ENCODE measurements at places on chromosomes 2 and 18.

DNA sequence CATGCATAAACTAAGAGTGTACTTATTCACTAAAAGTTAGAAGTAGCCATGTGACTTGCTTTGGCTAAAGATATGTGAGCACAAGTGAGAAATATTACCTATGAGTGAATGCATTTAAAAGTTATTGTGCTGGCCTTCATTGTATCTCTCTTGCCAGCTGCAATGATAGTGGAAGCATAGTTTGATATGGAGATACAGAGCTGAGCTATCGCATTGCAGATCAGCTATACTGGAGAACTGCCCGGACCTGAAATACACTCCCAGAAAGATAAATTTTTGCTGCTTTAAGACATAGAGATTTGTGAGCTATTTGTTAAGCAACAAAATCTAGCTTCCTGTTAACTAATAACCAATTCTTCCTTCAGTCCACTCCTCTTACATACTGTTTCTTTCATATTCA, 571.1 kb downstream of the CPS1 start:
- DNase-seq, result no peak

DNA sequence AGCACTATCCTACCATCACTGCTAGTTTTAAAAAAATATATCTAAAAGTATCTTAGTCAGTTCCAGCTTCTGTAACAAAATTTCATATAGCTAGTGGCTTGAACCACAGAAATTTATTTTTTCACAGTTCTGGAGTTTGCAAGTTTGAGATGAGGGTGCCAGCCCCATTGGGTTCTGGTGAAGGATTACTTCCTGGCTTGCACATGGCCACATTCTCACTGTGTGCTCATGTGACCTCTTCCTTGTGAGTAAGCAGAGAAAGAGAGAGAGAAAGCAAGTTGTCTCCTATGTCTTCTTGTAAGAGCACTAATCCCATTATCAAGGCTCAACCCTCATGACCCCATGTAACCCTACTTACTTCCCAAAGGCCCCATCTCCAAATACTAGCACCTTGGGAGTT, 158.9 kb downstream of the DOK6 start:
- DNase-seq, result no peak

GRCh38 chr2:232300894-232301387, 77.6 kb upstream of the ALPP start:
- no peak for DNase-seq

DNA sequence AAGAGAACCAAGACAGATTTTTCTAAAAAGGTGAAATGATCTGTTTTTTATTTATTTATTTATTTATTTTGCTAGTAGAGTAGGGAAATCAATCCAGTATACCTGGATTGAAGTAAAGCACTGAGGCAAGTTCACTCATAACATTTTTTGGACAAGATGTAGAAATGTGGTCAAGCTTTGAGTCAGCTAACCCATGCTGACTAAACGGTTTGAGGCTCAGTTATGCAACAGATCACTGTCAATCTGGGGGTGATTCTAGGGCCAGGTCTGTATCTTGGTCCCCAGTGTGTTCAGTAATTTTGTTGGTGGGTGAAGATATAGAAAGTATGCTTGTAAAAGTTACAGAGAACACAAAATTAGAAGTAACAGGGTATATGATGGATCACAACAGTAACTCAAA, 60.2 kb downstream of the RMDN2 start:
- no peak for DNase-seq

DNA sequence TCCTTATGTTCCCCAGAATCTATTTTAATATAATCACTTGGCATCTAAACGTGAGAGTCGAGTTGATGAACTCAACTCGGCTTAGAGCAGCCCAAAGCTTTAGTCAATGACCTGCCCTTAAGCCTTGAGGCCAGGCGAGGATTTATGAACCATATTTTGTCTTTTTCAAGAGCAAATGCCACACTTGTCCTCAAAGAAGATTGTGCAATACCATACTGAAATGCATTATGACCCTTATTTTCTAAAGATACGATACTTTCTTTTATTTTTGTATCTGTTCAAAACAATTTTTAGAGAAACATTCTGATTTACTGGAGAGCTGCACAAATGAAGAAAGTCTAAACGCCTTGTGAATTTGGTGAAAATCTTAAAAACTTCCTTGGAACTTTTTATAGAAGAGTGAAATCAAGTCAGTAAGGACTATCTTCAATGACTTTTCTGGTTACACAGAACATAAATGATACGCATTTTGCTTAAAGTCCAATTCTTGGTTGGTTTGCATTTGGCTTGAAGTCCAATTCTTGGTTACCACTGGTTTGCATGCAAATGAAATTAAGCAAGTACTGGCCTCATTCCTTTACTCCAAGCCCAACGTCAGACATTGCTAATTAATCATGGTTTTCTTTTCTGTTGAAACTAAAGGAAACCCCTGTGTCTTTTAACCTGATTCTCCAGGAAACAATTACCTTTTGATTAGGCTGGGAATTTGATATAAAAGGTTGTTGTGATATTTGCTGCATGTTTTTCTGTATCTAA, 105.8 kb upstream of the CAVIN2 start:
- no peak for DNase-seq

- DNase-seq, result no peak
These were observed 663.3 kb upstream of the CHAC2 start for GRCh38 chr2:53104263-53104662.

GRCh38 chr2:171813126-171813525, 80.9 kb downstream of the SLC25A12 start:
- DNase-seq, result no peak

DNA sequence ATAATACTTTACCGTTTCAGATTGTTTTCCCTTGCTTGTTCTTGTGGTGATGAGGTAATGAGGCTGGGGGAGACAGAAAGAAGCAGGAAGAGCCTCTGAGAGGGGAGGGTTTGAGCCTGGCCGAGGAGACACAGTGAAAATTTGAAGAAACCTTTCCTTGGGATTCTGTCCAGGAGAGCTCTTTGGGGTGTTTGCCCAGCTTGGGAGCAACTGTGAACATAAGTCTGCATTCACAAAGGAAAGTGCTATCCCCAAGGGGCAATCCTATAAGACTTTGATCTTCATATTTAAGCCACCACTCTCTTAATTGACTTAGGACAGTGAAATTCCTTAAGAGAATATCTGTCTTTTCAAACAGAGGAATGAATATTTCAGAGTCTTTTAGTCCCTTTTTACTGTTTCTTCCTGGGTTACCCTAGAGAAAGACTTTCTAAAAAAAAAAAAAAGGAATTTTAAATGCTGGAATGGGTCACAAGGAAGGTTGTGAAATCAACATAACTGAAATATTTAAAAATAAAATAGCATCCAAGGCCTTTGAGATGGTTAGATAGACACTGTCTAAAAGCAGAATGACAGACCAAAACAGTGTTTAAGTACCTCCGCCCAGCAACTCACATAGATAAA, 52.5 kb upstream of the STAM2 start:
- DNase-seq, result no peak

DNA sequence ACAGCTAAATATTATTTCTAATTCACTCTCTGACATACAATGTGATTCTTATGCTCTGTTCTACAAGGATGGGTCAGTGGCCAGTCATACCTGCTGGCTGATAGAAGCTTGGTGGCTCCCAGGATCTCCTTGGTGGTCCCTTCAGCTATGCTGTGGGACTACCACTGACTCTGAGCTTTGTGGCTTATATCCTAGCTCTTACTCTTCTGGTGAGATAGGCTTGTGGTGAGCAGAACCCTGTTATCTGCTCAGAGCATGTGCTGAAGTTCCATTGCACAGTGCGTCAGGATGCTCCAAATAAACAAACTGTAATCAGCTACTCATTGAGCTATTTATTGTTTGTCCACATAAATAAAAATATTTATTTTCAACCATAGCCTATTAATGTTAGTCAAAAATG, 51.7 kb downstream of the MFSD6 start:
- DNase-seq, result no peak

DNA sequence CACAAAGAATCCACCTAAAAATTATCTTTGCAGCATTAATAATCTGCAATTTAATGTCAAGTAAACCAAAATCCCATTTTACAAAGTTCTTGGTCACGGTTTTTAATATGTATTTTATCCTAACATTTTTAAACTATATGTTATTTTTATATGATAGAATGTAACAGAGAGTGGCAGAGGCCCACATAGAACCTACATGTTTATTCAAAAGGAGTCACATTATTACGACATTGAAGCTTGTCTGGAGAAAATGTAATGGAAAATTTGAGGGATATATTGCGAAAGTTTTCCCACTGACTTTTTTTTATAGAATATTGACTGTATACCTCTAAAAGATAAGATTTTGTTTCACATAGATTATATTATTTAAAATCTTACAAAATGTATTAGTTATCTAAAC, 89.7 kb upstream of the COL3A1 start:
- DNase-seq, result no peak

DNA sequence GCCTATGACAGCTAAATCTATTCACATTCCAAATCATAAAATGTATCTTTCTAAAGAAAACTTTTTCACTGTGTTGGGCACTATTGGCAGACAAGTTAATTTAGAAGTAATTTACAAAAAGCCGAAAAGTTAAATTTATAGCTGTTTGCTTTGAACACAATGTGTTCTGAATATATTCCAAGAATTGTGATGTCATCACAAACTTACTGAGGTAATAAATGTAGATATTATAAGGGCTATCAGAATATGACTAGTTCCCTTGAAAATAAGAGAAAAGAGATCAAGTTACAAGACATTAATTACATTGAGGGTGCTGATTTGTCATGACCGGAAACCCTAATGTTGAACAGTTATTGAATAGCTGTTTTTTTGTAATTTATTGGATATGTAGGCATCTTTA, 153.9 kb upstream of the SCN7A start:
- DNase-seq, result no peak

GRCh38 chr2:207852791-207853190, 83.1 kb upstream of the FZD5 start:
- DNase-seq, result no peak

- DNase-seq, result no peak
These were observed 66.6 kb upstream of the STAM2 start for GRCh38 chr2:152241948-152242729.

- DNase-seq, result no peak
These were observed 126.2 kb downstream of the CAPN13 start for GRCh38 chr2:30681022-30681421.

DNA sequence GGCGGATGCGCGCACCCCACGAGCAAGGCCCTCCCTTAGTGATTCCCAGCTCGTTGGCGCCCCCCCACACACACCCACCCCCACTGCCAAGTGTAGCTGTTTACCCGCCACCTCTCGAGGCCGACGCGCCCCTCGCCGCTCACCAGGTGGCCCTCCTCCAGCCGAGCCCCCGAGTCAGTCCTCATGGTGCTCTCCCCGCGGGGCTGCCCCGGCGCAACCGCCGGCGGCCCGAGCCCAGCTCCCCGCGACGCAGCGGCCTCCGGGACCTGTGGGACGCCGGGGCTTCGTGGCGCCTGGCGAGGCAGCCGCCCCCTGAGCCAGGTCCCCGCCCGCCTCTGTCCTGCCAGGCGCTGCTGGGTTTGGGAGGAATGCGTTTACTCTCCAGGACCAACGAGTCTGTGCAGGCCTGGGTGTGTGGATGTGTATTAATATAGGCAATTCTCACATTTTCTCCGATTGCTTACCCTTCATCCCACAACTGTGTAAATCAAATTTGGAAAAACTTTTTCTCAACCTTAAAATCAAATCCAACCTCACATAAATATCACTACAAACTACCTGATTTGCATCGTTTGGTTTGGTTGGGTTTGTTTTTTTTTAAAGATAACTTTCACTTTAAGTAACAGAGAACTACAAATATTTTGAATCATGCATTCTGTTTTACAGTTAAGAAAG, at the start of gene TMEM237:
TSS of gene TMEM237 (minus strand) at position 288 of the 675 bp plus-strand sequence. CDS start at position 185, 103 bp downstream.
- peak; percentile 57 for DNase-seq

GRCh38 chr2:105786231-105787230, 41.8 kb downstream of the NCK2 start:
- DNase-seq, result no peak

GRCh38 chr18:23237524-23238151, 102.4 kb downstream of the CABLES1 start:
- no peak for DNase-seq

DNA sequence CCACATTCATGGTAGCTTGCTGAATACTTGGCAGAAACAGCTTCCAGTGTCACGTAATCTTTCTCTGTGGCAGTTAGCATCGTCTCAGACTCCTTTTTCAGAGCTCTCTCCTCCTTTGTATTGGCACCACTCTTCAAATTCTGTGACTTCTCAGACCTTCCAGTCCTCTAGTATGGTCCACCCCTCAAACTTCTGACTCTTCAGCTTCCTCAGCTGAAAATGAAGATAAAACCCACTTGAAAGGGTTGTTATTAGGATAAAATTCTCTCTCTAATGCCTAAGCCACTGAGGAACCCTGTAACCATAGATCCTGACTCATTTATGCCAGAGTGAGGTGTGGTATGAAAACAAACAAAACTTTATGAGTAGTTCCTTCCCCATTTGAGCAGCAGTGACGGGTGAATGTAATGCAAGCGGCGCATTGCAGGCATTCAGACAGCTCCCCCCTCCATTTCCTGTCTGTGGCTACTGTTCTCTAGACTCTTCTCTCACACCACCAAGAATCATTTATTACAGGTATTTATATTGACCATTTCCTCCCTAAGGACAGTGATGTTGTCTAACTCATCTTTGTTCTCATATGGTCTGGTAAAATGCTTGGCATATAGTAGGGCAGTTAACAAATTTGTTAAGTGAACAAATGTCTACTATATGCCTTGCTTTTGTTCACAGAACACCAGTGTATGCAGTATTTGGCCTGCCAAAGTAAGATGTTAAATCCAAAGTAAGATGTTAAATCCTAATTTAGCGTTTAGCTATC, 35.3 kb downstream of the GALNT1 start:
- no peak for DNase-seq

- no peak for DNase-seq
These were observed 6.1 kb upstream of the DIPK1C start for GRCh38 chr18:74463254-74463653.
